ENCODE measurements at places on chromosomes 4 and X.

DNA sequence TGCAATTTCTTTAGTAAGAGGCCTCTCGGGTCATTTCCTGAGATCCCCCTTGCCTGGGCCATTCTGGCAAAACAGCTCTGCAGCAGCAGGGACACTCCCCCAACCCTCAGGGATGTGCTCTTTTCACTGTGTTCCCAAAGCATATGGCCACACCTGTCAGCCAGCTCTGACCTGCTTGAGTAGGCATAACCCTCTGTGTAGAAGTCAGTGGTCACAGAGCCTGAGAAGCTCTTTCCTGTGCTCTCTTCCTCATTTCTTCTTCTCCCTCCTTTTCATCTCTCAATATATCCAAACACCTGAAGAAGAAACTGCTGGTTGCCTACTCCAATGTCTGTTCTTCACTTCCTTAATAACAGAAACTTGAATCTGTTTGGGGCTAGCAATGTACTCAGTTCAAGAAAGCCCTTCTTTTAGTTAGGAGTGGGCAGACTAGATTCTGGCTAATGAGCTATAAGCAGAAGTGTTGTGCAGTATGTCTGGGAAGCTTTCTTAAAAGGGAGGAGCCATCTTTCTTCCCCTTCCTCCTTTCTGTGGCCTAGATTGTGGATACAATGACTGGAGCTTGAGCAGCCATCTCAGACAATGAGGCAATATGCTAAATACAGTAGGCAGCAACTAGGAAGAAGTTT lies 73.3 kb downstream of the PRPS1 start:
- DNase-seq = no peak

DNA sequence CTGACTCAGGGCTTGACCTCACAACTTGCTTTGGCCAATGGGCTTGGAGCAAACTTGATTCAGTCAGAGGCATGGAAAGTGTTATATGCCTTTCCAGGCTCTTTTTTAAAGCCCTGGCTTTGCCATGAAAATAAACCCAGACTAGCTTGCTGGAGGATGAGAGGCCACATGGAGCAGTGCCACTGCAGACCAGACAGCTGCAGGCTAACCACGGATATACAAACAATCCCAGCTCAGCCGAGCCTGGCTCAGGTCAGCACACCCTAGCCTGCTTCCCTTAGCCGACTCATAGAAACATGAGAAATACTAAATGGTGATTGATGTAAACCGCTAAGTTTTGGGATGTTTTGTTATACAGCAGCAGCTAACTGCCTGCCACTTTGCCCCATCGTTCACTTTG lies 345.1 kb downstream of the ARHGAP10 start:
- DNase-seq = no peak

DNA sequence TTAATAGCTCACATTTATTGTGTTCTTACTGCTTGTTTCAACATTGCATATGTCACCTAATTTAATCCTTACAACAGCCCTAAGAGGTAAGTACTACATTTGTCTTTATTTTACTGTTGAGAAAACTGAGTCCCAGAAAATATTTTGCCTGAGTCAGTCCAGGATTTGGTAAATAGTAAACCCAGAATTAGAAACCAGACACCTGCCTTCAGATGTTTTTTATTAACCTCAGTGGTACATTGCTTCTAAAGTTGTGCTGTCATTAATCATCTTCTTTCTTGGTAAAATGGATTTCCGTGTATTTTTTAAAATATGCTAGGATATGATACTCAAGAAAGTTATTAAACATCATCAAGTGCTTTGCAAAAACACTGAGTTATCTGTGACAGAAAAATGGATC lies 31.4 kb downstream of the USP53 start:
- DNase-seq = no peak

DNA sequence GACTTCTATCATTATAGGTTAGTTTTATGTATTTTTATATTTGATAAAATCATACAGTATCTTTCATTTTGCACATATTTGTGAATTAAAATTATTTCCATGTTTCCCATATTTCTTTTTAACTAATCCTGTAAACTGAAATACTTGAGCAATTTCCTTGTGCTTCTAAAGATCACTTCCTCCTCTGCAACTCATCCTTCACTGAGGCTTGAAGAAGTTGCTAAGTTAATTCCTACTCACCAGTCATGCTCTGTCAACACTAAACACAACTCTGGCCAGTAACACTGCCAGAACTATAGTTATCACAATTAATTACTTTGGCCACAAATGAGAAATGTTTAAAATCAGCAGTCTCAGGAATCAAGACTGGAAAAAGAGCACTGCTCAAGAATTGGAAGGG lies 6.7 kb downstream of the SPATA4 start:
- DNase-seq = no peak

- DNase-seq = no peak
Observed at GRCh38 chrX:30741545-30741944, 88.3 kb downstream of the GK start.

- no peak for DNase-seq
Observed at GRCh38 chr4:136742333-136742732, 790.0 kb downstream of the PCDH18 start.

DNA sequence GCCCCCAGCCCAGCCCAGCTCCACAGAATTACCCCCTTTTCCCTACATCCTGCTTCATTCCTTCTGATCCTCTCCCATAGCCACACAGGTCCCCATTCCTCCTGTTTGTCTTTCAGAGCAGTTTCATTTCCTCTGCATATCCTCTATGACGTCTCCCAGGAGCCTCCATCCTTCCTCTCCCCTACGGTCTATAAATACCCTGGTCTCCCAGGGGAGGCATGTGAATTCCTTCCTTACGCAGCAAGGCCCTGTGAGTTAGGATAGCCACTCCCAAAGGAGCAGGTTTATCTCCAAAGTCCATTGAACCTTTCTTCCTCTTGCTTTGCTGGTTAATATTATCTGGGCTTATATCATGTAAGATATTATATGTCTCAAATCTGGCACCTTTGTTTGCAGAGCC lies 8.4 kb upstream of the APLN start:
- DNase-seq = no peak

- no peak for DNase-seq
Observed at GRCh38 chr4:24793219-24794005, 2.0 kb upstream of the SOD3 start.

DNA sequence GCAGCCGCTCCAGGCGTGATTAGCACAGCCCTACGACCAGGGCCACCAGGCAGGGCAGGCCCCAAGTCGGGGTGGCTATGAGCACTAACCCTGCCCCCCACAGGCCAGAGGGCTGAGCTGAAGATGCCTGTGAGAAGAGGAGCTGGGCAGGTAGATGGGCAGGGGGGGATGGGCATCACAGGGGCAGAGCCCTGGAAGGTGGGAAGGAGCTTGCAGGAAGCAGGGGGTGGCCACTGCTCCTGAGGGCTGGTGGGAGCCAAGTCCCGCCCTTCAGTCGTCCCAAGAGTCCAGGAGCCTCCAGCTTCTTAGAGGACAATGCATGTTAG lies 7.3 kb upstream of the MXD4 start:
- DNase-seq = no peak

- no peak for DNase-seq
Observed at GRCh38 chr4:114673306-114673705, 74.7 kb downstream of the UGT8 start.

- no peak for DNase-seq
Observed at GRCh38 chrX:17298564-17298963, 76.4 kb upstream of the NHS start.

DNA sequence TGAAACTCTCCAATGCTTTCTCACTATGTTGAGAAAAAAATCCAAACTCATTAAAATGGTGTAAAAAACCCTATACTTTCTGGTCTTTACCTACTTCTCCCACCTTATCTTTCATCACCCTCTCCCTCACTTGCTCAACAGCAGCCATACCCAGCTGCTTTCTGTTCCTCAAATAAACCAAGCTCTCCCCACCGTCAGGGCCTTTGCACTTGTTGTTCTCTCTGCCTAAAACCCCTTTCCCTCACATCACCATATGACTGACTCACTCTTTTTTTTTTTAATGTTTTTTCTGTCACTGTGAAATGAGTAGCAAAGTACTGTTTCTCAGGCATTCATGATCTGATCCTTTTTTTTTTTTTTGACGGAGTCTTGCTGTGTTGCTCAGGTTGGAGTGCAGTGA lies 122.3 kb upstream of the TMEM164 start:
- DNase-seq = no peak

DNA sequence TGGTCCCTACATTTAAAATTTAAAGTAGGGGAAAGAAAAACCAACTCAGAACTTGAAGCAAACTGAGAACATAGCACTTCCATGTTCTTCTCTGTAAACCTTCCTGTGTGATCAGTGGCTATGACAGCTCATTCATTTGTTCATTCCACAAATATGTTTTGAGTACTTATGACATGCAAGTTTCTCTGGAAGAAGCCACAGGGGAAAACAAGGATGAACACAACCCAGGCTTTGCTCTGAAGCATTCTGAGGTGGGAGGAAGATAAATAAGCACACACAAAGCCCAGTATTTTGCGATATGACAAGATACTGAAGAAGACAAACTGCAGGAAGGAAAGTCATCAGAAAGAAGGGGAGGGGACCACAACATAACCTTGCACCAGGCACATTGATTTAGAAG lies 96.4 kb downstream of the CHIC2 start:
- no peak for DNase-seq

DNA sequence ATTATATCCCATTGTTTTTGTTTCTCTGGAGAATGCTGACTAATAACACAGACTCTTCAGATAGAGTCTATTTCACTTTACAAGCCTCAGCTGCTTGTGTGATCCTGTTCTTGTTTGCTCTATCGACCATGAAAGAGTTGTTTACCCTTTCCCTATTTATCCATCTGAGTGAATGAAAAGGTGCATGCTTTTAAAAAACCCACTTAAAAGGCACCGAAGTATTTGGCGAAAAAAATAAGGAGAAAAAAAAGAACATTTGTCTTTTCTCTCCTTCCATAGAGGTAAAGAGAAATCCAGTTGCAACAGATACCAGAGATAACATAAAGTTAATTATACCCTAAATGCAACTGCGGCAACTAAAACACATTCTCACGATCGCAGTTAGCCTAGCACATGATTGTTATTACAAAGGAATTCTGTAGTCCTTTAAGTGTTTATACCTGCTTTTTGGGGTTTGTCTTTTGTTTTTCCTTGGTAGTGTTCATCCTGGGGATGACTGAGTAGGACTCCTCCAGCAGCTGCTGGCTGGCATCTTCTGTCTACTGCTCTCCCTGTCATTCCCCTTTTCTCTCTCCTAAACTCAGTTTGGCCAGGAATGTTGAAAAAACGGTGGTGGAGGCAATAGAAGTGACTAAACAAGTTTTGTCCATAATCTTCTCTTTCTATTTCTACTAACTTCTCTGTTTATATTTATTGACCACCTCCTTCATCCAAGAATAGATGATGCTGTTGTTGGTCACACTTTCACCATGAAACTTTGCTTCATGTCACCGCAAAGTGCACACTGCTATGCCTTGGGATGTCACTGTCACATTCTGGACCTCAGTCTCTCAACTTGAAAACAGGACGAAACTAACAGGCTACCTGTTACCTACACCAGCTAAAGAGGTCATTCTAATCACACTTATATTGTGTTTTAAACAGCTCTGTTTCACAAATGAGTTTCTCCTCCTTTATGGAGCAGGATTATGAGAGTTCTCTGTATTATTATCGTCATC lies 41.9 kb upstream of the FRAS1 start:
- no peak for DNase-seq

GRCh38 chrX:132704769-132705168 lies 215.9 kb upstream of the MBNL3 start:
- no peak for DNase-seq

DNA sequence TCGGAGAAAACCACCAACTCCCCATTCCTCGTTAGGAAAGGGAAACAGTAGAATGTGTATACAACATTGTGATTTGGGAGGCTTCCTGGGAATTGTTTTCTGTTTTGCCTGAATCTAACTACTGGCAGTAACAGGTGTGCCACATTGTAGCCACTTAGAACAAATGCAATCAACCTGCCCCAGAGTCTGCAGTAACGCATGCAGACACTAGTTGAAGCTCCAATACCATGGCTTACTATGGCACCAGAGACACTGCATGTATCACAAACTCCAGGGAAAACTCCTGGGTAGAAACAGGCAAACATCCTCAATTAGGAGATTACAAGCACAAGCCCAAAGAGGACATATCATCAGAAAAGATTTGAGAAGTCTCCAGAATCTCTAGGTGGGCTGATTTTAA lies 154.2 kb upstream of the NEIL3 start:
- no peak for DNase-seq

DNA sequence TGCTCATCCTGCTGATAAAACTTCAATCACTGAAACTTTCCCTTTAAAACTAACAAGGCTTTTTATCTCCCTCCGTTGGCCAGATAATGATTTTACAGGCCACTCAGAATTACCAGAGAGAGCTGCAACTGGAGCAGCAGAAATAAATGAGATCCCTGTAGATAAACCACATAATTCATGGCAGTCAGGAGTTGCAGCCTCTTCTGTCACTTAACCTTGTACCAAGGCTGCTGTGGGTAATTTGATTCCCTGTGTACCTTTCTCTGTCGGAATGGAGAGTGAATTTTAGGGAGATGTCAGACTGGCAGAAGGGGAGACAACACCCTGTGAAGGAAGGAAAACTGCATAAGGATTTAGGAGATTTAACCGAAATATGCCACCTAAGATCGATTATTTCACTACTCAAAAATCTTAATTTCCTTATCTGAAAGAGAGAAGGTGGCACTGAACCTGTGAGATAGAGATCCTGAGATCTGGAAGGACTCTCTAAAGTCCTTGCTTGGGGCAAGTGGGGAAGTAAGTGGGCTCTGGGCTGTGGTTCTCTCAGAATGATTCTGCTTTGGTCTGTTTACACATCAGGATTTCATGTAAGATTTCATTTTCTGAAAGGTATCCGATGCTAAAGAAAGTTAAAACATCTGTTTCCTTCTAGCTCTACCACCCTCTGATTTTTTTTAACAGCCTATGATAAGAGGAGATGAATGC lies 14.3 kb upstream of the TSPAN5 start:
- DNase-seq = no peak

- no peak for DNase-seq
Observed at GRCh38 chr4:29046781-29047180, 1673.4 kb upstream of the PCDH7 start.

- DNase-seq = no peak
Observed at GRCh38 chrX:19745077-19745476, 142.3 kb downstream of the SH3KBP1 start.

Data from central memory CD4-positive, alpha-beta T cell (primary cell).